ENCODE measurements at places on chromosomes 7 and 10.

- DNase-seq, result no peak
Measured at GRCh38 chr10:109895095-109895818, 28.1 kb downstream of the XPNPEP1 start.

DNA sequence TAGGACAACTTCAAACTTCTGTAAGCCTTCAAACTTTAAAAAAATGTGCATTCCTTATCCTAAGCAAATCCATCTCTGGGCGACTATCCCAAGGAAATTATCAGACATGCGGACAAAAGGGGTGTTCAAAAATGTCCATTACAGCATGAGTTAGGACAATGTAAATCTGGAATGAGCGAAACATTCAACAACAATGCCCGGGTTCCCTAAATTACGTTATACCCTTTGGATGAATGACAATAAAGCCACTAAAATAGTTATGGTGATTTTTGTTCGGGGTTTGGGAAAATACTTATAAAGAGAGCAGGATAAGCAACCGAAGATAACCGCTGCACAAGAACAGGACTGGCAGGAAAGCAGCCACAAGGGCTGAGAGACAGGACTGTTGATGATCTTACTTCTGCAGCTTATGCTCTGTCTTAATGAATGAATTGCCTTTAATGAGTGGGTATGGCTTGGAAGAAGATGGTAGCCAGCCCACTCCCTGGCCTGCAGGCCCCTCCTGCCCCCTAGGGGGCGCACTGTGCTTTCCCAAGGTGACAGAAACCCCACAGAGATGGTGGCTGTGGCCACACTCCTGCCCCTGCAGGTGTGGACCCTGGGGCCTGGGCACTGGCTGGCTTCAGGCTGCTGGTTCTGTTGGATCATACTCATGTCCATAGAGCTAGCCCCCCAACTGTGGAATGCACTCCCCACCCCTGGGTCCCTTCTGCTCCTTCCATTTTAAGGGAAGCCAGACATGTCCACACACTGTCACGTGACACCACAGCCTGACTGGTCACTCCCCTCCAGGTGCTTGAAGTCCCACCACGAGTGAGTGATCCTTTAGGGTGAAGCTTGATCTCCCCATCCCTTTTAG lies 45.0 kb downstream of the ZCCHC24 start:
- no peak for DNase-seq

GRCh38 chr10:34528320-34528719 lies 286.8 kb downstream of the PARD3 start:
- no peak for DNase-seq

GRCh38 chr7:29935111-29935510 lies 54.5 kb downstream of the SCRN1 start:
- DNase-seq, result no peak

DNA sequence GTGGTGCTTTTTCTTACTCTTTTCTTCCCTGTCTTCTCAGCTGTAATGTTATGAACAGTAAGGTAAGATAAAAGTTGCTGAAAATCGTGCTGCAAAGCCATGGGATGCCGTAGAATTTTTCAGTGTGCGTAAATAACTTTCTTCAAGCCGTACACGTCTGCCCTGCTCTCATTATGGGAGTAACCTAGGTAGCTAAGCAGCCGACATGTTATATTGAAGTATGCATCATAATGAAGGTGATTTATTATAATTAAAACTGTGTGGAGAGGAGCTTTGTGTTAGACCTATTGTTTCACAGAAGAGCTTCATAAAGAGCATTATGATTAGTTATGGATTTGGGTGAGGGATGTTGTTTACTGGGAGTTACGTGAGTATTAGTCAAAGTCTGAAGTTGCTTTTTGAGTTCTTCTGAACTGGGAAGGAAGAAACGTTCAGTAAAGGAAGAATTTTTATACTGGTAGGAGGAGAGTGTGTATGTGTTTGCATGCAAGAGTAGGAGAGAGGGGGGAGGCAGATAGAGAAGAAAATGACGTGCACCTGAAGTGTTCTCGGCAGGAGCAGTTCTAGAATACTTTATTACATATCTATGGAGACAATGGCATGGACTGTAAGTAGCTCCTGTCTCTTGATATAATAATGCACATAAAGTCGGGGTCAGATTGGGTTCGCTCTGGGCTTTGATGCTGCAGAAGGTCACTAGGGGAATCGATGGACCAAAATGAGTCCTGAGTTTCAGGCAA lies 56.3 kb downstream of the POU6F2 start:
- DNase-seq, result no peak

DNA sequence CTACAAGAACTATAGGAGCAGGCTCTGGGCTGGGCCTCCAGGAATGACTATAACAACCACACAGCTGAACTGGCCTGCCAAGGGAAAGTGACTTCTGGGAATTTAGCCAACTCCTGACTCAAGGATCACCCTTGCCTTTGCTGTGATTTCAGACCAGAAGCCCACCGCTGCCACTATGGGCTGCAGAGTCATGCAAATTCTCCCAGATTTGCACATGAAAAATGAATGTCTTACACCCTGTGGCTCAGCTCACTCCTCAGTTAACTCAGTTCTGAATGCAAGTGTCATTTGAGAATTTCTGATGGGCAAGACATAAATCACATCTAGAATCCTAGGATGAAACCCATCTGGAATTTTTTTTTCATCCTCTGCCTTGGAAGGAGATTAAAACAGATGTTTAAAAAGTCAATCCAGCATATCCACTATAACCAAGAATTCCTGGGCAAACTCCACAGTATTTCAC lies 186.5 kb upstream of the BET1 start:
- DNase-seq, result no peak

- DNase-seq, result no peak
Measured at GRCh38 chr7:6168477-6168868, 104.0 kb downstream of the CYTH3 start.

GRCh38 chr10:102208311-102209035 lies 17.6 kb upstream of the ELOVL3 start:
- no peak for DNase-seq

DNA sequence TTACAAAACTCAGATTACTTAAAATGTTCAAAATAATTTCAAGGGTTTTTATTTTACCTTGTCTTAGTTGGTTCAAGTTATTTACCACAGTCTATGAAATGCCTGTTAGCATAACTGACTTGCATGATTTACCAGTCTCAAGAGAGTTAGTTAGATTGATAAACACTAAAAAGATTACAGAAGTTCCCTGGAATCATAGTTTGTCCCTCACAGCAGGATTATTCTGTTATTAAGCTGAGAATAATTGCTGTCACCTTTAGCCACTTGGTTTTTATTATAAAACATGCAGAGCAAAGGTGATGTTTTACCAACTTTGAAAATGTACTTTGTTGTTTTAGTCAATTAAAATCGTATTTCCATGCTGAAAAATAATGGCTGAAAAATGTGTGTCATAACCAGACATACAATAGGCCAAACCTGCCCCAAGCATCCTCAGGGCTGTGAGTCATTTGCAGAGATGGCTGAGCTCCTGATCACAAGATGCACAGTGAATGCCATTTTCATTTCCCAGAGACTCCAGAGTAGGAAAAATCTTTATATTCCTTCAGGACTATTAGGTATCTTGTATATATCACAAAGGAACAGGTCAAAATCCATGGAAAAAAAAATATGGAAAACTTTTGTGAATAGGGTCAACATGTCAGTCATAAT lies 87.8 kb upstream of the DKK1 start:
- no peak for DNase-seq

GRCh38 chr7:25847336-25848070 lies 304.5 kb upstream of the NFE2L3 start:
- no peak for DNase-seq

GRCh38 chr10:71945819-71946474 lies 18.2 kb upstream of the CHST3 start:
- no peak for DNase-seq

DNA sequence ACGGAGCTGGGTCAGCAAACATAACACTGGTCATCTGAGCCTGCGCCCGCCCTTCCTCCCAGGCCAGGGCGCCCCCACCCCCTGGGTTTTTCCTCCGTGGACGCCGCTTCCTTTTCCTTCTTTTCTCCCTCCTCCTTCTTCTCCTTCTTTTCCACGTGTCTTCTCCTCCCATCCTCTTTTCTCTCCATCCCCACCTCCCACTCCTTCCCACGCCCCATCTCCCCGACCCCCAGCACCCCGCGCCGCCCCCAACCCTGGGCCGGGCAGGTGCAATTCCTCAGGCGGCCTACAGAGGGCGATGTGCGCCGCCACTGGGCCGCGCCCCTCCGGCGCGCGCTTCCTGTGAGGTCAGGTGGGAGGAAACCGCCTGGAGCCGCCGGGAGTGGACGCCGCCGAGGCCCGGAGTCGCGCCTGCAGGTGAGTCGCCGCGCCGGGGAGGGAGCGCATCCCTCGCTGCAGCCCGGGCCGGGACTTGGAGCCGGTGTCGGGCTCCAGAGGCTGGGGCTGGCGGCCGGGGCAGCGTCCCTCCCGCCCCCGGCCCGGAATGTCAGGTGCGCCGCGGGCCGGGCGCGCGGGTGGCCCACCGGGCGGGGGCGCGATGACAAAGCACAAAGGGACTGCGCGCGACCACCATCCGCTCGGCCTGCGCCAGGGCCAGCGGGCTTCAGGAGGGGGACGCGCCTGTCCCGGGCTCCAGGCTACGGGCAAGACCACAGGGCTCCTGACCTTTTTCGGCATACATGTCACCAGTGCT lies at the start of gene FAM241B:
Gene FAM241B (plus strand): TSS at position 351 of the 754 bp plus-strand sequence. CDS start 1,497 bp downstream, outside the sequence.
- DNase-seq, result peak; percentile 17

GRCh38 chr7:51318886-51319579 lies 2.4 kb upstream of the COBL start:
- DNase-seq, result no peak

- no peak for DNase-seq
Measured at GRCh38 chr7:104816537-104816936, 197.5 kb upstream of the KMT2E start.

DNA sequence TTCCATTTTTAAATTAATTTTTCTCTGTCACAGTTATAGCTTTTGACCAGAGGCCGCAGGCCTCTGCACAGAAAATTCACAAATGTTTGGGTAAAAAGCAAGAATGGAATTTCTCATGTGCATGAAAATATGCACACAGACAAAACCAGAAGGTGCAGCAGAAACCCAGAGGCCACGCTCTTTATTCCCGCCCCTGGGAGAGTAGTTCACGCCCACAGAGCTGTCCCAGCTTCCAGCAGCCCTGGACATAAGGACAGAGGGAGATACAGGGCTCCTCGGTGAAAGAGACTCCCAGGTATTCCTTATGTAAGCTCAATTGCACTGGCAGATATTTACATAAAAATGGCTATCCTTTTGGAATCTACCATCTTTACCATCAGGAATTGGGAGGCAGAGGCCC lies 245.2 kb upstream of the NFE2L3 start:
- DNase-seq, result no peak

- DNase-seq, result no peak
Measured at GRCh38 chr7:143002106-143002505, 24.8 kb downstream of the OR9A2 start.

DNA sequence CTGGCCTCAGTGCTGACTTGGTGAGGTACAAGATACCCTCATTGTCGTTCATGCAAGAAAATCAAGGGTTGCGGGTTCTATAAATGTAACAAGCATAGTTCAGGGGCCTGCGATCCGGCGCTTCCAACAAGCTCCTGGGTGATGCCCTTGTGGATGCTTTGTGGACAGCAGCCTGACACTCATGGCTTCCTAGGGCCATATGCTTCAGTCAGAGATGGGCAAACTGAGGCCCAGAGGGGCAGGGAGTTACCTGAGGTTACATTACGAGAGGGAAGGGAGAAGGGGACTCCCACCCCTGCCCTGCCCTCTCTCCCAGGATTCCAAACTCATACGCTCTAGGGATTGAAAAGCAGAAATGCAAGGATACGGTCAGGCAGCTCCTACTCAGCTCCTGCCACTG lies 296.3 kb upstream of the ZMIZ1 start:
- no peak for DNase-seq

Measured in COR-L47 (cell line).